ENCODE measurements at places on chromosomes 4 and X.
A peak's percentile ranks its signal among the peaks of the same experiment; 100 is the strongest.

- no peak for DNase-seq
Observed at GRCh38 chr4:41388080-41388479, 131.4 kb downstream of the UCHL1 start.

- no peak for DNase-seq
Observed at GRCh38 chrX:21847342-21847741, 7.9 kb downstream of the MBTPS2 start.

DNA sequence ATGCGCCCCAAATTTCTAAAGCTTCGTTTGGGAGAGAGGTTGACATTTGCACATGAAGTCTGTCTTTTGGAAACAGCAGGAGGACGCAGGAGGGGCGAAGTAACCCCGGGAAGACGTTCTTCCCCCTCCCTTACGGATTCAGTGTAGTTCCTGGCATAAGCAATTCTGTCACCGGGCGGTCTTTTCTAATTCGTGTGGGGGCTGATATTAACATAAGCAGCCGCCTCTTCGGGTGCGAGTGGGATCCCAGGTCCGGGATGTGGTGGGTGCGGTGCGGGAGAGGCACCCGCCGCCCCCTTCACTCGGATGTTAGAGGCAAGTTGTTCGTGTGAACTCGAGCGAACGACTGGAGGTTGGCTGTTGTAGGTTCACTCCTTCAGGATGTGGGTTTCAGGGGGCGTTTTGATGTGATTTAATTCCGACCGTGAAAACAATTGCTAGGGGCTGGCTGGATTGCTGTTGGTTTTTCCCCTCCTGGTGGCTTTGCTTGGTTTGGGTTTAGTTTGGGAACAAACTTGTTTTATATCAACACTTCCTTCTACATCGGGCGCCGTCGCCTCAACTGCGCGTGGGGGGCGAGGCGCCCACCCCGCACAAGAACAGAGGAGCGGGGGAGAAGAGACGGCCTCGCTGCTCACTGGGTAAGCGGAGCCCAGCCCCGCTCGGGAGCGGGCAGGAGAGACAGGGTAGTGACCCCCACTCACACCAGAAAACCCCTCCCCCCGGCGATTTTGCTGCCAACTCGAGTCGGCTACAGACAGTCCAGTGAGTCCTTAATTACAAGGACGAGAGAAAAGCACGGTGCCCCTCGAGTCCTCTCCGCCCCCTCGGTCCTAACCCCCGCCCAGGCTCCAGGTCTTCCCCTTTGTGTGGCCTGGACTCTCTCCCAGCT is 2.9 kb upstream of the LEF1 start:
- no peak for DNase-seq

- DNase-seq, result no peak
Observed at GRCh38 chr4:145216535-145216934, 36.1 kb upstream of the OTUD4 start.

GRCh38 chr4:67873116-67873515 is 10.7 kb downstream of the TMPRSS11D start:
- no peak for DNase-seq

DNA sequence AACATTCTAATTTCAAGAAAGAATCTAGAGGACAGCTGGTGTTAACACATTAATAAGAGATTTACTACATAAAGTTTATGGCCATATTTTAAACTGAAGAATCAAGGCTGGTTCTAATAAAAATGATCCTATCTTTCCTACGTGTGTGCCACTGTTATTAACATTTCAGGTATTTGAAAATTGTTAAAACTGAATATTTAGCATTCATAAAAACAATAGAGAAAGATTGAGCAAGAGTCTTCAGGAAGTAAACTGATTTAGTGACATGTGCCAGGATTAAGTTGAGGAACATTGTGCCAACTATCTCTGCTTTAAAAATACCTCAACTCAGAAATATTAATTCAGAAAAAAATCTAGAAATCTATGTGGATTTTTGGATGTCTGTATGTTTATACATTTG is 810.1 kb downstream of the FAT4 start:
- no peak for DNase-seq

DNA sequence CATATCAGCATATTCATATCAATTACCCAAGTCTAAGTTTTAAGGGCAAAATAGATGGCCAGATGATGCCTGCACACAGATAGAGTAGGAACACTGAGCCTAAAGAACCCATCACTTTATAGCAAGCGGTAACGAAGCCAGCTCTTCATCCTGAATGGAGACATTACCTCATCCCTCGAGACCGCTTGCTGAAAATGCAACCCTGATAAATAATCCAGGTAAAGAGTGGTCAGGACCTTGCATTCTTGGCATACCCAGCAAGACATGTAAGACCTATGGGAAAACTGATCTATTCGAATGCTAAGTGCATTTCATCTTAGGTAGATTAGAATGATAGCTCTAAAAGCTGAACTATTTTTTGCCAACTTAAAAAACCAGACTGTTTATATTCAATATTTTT is 25.3 kb downstream of the DCHS2 start:
- DNase-seq, result no peak

DNA sequence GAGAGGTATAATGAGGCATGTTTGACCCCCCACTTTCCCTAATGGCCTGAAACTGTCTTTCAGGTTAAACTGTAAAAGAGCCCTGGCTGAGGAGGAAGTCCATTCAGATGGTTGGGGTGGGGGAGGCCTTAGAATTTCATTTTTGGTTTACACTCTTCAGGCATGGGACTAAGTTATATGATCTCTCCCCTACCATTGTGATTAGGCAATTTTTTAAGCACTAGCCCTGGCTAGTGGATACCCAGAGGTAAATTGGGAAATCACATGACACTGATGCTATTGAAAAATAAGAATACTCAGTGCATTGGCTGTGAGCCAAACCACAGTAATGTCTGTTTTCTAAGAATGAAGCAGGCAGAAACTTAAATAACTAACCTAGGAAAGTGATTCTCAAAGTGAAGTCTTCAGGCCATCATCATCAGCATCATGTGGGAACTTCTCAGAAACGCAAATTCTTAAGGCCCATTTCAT is 149.7 kb downstream of the RRAGB start:
- no peak for DNase-seq

DNA sequence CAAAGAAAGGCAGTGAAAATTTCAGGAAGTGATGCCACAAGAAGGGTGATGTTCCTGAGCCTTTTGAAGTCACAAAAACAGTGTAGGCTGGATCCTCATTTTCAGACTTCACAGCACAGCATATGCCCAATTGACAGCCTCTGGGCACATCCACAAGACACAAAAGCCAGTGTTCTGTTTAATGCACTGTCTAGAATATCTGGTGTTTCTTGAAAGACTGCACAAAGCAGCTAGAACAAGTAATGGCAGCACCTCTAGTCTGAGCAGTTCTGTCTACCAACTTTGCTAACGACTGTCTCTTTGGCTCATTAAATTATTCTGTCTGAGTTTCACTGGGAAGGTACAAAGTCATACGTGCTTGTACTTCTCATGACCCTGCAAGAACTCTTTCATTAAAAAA is 417.1 kb upstream of the GALNT7 start:
- DNase-seq, result no peak

GRCh38 chrX:105706041-105706440 is 116.3 kb upstream of the NRK start:
- DNase-seq, result no peak

- no peak for DNase-seq
Observed at GRCh38 chr4:181427076-181427475, 816.1 kb upstream of the TENM3 start.

DNA sequence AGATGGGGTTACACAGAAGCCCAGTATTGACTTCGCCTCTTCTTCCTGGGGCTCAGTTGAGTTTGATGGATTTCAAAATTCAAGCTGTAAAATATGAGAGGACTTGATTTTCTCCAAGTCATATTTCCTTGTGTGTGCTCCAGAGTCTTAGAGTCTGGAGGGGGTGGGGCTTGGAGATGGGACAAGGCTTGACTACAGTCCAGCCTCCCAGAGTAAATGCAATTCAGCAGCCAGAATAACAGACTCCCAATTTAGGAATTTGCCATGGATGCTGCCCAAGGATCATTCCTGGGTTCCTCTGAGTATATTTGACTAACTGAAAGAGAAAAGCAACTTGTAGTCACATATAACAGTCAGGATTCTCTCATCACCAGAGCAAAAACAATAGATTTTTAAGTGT is 53.7 kb upstream of the RBPJ start:
- DNase-seq, result no peak

GRCh38 chr4:185728893-185729292 is 83.1 kb downstream of the SORBS2 start:
- DNase-seq, result no peak

DNA sequence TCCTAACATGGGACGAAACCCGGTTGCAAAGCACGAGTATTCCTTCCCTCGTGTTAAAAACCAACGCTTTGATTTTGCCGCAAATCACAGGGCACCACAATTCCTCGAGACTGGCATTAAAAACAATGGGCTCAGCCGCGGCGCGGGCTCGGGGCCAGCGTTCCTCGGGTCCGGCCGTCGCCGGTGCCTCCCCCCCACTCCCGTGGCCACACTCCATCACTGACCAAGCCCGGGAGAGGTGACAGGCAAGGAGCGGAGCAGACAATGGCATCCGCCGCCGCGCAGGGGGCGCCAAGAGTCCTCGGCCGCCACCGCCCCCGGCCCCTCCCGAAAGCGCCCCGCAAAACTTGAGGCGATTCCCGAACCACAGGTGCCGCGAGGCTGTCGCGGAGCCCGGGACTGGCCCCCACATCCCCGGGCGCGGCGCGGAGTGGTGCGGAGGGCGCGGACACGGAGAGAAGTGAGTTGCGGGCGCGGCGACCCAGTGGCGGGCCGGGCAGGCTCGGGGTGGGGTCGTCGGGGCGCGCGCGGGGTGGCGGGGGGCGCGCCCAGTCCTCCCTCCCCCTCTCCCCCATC is 445 bp downstream of the AP1S2 start:
- DNase-seq, result peak; percentile 24

DNA sequence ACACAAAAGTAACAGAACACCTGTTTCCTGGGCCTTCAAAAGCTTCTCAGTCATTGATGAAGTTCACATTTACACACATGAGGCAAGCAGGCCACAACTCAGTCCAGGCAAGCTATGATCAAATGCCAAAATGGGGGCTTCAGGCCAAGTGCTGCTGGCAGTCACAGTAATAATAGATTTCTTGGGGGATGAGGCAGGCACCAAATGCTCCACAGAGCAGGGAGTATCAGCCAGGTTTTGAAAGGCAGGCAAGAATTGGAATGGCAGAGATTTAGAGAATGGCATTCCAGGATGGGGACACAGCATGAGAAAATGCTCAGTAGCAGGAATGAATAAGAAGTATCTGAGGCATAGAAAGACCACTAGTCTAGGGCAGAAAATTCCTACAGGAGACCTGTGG is 52.8 kb downstream of the GRIA3 start:
- no peak for DNase-seq

GRCh38 chr4:161664740-161665139 is 499.1 kb downstream of the FSTL5 start:
- DNase-seq, result no peak

- no peak for DNase-seq
Observed at GRCh38 chrX:40077906-40078305, 19.9 kb downstream of the BCOR start.

Data from HuH-7 (cell line).